Hematopoietic multipotent progenitor cell treated with erythropoietin and hydrocortisone succinate and interleukin-3 and kit ligand, for 6 days (in vitro differentiated cells): ENCODE measurements at places on chromosomes 3 and 15.

DNA sequence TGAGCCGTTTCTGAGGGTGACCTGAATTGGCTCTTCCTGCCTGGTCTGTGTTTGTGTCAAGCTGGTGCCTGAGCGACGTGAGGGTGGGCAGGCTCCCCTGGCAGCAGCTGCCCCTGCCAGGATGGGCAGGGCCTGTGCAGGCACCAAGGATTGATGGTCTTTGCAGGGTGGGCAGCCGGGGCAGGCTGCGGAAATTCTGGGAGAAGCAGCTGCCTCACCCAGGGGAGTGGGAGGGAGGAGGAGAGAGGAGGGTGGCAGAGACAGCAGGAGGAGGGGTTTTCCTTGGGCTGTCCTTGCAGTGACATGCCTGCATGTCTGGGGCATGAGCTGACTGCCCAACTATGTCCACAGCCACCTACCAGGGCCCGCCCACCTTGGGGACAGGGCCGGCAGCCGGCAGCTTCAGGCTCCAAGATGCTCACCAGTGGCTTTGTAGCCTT is 27.9 kb upstream of the SLC6A6 start:
- DNase-seq = no peak

DNA sequence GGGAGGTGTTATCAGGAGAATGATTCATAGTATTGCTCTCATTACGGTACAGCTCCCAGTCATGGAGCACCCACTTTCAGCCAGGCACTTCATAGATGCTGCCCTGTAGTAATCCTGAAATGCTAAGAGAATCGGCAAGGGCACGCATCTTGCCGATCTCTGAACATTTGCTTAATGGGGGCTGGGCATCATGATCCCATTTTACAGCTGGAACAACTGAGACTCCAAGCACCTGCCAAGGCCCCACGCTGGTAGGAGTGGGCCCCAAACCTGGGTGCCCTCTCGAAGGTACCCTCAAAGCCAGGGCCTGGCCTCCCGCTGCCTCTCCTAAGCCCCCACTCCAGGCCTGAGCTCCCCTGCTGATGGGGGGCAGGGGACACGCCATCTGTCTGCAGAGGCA is 47.3 kb downstream of the RPN1 start:
- no peak for DNase-seq

- DNase-seq = peak; percentile 32
Observed at GRCh38 chr3:16305111-16305541, 40.1 kb downstream of the OXNAD1 start.

DNA sequence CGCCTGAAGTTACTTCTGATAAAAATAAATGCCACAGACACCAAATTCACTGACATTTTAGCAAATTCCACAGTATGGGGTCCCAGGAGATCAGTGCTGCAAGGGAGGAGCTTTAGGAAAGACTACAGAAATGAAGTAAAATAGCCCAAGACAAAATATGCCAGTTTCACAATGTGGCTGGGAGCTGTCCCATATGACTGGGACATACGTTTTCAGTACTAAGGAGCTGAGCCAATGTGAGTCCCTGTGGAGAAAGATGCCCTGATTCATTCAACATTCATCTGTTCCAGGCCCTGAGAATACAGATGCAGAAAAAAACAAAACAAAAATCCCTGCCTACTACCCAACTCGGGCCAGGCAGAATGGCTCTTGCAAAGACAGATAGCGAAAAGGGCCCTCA is 63.4 kb upstream of the FAM174B start:
- DNase-seq = no peak

- DNase-seq = no peak
Observed at GRCh38 chr3:52218937-52219650, 6.4 kb downstream of the TLR9 start.

GRCh38 chr15:48005077-48005476 is 115.7 kb upstream of the SLC24A5 start:
- no peak for DNase-seq

- DNase-seq = peak; percentile 37
Observed at GRCh38 chr3:8767667-8768363, 1.6 kb downstream of the OXTR start.

- DNase-seq = no peak
Observed at GRCh38 chr3:49170744-49171118, 667 bp upstream of the KLHDC8B start.

DNA sequence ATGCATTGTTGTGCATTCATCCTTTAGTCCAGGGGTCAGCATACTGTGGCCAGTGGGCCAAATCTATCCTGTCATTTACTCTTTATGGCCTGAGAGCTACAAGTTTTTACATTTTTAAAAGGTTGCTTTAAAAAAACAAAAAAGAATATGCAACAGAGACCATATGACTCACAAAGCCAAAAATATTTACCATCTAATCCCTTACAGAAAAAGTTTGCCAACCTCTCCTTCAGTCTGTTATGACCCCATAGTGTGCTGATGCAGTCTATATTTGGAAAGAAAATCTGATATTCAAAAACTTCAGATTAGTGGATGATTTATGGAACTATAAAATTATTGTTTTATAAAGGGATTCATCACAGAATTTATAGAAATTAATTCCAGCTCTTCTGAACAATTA is 237.5 kb upstream of the IL12A start:
- no peak for DNase-seq

- no peak for DNase-seq
Observed at GRCh38 chr3:3875491-3875890, 76.3 kb downstream of the LRRN1 start.

GRCh38 chr3:9676785-9677184 is 26.8 kb upstream of the CPNE9 start:
- DNase-seq = no peak

GRCh38 chr3:68062926-68063325 is 408.5 kb upstream of the SUCLG2 start:
- no peak for DNase-seq

- DNase-seq = no peak
Observed at GRCh38 chr3:28912120-28912885, 368.6 kb upstream of the RBMS3 start.

DNA sequence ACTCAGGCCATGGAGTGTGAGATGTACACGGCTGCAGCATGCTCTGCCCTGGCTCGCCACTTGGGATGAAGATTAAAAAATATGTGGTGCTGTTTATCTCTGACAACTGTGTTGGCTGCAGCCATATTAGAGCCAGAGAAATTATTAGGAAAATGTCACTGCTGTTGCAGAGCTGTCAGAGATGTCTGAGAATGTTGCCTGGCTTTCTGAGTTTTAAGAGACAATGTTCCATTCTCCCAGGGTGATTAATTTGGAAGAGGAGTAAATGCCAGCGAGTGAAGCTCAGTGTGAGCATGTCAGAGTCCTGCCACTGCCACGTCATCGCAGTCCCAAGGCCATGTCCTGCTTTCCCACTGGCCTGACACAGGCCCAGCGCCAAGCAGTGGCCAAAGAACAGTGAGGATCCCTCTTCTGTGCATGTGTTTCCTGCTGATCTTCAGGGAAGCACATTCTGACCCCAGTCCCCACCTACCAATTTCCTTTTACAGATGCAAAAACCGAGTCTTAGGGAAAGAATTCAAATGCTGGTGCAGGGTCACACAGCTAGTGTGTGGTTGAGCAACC is 370.9 kb downstream of the GABRG3 start:
- DNase-seq = no peak

GRCh38 chr3:86381247-86381646 is 609.7 kb downstream of the VGLL3 start:
- DNase-seq = no peak

DNA sequence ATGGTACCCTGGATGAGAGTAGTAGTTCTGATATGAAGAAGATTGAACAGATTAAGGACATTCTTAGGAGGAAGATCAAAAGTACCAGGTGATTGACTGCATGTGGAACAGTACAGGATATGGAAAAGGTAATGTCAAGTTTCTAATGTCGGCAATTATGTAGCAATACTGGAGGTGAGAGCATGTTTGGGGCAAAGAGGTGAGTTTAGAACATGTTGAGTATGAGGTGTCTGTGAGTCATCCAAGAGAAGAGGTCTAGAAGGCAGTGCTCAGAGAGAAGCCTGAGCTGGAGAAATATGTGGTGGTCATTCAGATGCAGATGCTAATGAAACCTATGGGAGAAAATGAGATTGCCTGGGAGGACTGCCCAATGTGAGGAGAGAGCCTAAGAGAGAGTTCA is 305.6 kb downstream of the ZBTB20 start:
- no peak for DNase-seq

DNA sequence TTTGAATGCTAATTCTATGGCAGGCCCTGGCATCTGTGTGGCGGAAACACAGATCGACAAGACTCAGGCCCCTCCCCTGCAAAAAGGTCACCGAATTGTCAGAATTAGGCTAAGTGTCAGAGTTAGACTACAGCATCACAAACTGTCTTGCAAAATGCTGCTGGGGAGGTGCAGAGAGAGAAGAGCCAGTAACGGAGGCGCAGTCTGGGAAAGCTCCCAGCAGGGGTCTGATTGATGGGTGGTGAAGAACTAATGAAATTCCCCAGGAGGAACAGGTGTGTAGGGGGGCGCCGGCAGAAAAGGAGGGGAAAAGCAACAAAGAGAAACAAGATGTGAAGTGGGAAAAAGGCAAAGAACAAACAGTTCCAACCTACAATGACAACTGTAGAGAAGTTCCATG is 72.7 kb upstream of the TAMM41 start:
- no peak for DNase-seq

GRCh38 chr3:163261618-163262017 is 1765.0 kb downstream of the OTOL1 start:
- DNase-seq = no peak

DNA sequence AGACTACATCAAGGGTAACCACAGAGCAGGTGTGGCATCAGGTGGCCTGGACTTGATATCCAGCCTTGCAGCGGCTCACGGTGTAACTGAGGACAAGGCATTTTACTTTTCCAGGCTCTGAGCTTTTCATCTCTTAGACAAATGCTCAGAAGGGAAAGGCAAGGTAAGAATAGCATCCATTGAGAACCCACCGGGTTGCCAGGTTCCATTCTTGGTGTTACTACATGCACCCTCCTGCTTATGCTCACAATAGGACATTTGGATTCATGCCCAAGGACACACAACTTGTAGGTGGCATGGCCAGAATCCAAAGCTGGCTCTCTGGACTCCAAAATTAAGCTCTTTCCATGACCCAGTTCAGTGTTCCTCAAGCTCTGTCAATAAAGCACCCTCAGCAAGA is 85.5 kb downstream of the CCNL1 start:
- DNase-seq = no peak

GRCh38 chr3:99356696-99357095 is 281.7 kb upstream of the COL8A1 start:
- no peak for DNase-seq

GRCh38 chr3:67719333-67719732 is 64.9 kb upstream of the SUCLG2 start:
- no peak for DNase-seq

GRCh38 chr3:113794526-113794925 is 44.1 kb upstream of the GRAMD1C start:
- DNase-seq = peak; percentile 25

GRCh38 chr3:105672996-105673395 is 195.8 kb downstream of the CBLB start:
- no peak for DNase-seq

DNA sequence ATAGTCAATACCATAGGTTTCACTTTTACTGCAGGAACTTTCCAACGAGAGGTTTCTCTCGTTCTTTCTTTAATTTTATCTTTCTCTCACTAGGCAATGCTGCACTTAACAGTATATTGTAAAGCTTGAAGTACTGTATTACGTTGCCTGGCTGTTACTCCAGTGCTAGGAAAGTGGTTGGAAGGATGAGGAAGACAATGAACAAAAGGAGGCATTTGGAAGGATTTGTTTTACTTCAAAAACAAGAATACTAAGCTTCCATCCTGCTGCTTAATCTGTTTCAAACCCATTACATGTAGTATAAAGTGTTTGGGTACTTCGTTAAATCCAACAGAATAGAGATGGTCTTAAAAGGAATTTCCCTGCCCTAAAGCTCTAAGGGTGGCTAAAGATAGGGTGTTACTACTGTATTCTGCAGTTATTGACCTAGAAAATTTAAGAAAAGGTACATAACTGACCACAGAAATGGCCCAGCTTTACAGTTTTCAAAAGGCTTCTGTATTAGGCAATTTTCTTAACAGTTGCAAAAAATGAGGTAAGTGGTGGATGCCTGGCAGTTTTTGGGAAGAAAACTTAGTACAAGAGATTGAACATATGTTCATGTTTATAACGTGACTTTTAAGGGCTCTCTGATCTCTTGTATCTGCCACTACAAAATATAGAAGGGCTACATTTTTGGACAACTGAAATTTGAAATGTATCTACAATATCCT is 785 bp upstream of the IFT57 start:
- DNase-seq = peak; percentile 46

GRCh38 chr15:40108061-40108854 is 421 bp downstream of the BMF start:
- peak; percentile 27 for DNase-seq

DNA sequence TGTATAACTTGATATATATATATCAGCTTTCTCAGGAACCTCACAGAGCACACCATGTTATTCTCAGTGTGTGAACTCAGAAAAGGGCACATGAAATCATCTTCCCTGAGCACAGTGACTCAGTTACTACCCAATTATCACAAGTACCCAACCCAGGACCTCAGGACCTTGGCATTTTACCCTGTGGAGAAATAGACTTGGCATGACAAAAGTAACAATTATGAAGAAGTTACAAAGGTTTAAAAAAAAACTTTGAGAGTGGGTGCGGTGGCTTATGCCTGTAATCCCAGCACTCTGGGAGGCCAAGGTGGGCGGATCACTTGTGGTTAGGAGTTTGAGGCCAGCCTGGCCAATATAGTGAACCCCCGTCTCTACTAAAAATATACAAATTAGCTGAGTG is 52.4 kb downstream of the ONECUT1 start:
- no peak for DNase-seq

DNA sequence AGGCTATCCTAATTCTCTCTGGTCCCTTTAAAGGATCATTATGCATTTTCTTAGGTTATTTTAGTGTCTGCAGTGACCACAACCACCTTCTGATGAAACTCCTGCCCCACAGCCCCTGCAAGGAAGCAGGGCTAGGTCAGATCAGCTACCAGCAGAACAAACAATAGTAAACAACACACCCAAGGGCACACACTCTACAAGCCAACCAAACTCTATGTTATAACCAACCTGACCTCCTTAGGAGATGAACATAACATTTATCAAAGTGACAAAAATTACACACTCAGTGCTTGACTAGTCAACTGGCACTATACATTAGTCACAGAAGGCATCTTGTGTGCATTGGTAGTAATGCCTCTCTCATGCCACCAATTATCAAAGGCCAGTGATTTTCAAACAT is 17.3 kb downstream of the DENND6A start:
- peak; percentile 29 for DNase-seq

GRCh38 chr3:127639173-127640041 is 10.4 kb downstream of the PODXL2 start:
- no peak for DNase-seq

- DNase-seq = no peak
Observed at GRCh38 chr15:26325495-26325894, 447.4 kb downstream of the GABRB3 start.

GRCh38 chr3:152416808-152417580 is 148.3 kb downstream of the MBNL1 start:
- no peak for DNase-seq

DNA sequence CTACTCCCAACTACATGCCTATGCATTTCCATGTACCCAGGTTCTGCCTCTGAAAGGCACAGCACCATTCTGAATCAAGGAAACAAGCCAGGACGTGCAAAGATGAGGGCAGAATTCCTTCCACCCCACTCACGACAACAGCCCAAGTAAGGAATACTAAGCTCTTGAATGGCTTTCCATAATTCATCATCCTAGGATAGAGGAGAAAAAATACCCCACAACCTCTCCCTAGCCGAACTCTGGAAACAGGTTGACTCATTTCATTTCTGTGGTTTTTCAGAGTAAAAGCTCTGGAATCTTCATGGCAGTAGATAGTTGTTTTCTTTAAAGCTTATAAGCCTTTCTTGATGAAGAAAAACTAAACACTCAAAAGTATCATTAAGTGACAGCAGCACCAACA is 77.8 kb downstream of the PDZRN3 start:
- no peak for DNase-seq
